A549 (cell line): ENCODE measurements at places on chromosomes 5 and 9.

GRCh38 chr9:124248960-124249359 is 8.8 kb upstream of the NEK6 start:
- no peak for DNase-seq

DNA sequence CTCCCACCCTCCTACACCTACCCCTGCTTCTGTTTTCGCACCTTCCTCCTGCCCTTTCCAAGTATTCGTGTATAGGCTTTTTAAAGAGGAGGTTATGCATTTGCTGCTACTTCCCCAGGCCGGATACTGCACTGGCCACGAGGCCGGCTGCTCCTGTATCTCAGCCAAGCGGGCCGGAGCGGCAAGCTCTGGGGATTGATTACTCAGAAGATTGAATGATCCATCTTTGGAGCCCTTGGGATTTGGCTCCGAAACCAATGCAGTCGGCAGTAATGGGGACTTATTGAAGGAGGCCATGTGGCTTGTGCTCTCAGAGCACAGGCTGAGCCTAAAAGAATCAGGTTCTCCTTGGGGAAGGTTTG is 405.3 kb downstream of the TLE4 start:
- DNase-seq, result no peak

DNA sequence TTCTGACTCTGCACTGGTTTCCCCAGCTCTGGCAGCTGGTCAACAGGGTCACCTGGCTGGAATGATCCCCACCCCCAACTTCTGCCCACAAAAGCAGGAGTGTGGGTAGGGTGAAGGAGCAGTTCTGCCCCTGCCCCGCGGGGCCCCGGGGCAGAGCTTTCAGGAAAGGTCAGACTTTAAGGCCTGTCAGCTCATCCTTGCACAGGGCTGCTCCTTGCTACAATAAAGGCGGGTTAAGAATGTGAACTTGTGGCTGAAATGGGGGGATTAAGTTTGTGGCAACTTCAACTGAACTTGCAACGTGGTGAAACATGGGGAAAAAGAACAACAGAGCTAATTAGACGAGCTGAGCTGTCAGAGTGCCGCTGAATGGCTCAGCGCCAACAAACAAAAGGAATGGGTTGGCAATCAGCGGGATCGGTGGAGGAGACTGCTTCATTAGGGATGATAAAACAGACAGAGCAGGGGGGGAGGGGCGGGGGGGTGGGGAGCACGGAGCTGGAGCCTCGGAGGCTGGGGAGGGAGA is 50.8 kb downstream of the CRB2 start:
- no peak for DNase-seq

DNA sequence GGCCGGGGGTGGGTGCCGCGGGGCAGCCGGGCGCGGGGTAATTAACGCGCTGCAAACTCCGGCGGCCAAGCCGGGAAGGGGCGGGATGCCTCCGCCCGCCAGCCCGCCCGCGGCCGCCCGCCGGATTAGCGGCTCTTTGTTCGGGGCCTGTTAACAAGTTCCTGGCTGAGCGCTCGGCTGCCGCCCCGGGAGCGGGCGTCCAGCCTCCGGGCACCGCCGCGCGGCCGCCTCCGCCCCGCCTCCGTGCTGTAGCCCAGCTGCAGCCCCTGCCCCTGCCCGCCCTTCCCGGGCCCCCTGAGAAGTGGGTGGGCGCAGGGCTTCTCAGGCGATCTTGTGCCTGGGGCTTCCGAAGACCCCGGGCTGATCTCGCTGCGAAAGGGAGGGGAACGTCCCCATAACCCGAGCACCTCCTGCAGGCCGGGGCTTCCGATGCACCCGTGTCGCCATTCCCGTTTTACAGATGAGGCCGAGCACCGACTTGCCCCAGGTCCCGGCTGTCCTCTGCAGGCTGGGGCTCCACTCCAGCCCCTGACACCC is 7.5 kb downstream of the UNC5A start:
- peak; percentile 89 for DNase-seq

DNA sequence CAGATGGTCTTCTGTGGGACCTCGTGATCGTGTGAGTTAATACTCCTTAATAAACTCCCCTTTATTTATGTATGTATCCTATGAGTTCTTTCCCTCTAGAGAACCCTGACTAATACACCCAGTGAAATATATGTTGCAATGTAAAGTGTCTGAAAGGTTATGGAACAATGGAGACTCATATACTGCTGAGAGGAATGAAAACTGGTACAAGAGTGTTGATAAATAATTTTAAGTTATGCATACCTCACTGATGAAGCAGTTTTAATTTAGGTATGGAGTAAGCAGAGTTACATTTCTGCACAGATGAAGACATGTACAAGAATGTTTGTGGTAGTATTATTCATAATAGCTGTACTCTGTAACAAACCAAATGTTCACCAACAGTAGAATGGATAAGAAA is 438.3 kb downstream of the TAF11L14 start:
- DNase-seq, result no peak

DNA sequence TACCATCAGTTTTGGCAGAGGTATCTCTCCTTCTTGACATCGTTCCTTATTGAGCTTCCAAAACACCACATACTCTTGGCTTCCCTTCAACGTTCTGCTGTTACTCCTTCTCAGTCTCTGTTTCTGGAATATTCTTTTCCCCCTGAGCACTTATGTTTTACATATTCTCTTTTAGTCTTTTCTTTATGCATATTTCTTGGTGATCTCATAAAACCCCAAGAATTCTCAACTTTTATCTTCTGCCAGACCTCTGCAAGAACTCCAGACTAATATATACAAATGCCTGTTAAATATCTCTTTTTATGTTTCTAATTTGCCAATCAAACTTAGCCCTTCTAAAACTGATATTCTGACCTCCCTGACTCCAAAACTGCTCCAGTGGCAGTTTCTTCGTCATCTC is 453.4 kb upstream of the CTNND2 start:
- no peak for DNase-seq

DNA sequence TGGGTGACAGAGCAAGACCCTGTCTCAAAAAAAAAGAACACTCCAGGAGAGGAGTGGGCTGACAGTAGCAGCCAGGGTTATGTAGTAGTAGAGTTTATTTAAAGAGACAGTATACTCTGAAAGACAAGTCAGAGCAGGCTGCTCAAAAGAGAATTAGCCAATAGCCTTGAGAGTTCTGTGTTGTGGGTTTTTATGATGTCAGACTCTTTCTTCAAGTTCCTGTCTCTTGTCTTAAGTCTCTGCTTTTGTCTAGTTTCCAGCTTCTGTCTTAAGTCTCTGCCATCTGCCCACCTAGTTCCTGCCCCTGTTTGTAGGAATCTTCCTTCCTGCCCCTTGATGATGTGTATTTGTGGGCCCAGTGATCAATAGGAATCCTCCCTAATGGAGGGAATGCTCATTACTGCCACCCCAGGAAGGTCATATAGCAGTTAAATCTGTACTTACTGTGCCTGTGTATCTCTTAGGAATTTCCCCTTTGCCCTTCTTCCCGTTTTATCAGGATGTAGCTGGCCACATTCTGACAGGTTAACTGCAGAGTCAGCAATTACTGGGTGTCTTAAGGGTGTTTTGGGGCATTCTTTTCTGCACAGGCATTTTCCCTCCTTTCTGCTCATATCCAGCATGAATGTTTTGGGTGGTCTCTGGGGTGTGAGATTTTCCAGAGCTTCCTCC is 580.5 kb upstream of the SGCD start:
- DNase-seq, result peak; percentile 4

- no peak for DNase-seq
Measured at GRCh38 chr5:1064383-1065142, 47.3 kb downstream of the SLC12A7 start.
